HTR-8/SVneo (cell line): ENCODE measurements at places on chromosomes 4 and X.

DNA sequence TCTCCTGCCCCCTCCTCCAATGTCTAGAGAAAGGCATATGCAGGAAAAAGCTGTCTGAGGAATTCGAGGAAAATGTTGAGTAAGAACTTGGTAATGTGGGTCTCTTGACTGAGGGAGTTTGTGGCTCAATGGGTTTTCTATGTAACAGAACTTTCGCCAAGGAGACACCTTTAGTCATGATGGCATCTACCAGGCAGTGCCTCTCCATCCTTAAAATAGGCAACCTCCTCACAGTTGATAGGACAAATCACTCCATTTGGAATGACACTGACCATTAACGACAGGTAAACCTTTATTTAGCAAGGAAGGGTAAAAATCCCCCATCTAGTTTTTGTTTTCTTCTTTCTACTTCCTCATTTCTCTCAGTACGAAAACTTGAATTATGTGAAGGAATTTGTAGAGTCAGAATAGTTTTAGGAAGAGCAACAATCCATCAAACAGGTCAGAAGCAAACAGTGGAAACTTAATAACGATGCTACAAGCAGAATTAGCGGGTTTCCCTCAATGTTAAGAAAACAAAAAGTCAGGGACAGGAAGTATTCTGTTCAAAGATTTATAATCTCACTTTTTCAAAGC, 2.7 kb downstream of the GSX2 start:
- no peak for DNase-seq

DNA sequence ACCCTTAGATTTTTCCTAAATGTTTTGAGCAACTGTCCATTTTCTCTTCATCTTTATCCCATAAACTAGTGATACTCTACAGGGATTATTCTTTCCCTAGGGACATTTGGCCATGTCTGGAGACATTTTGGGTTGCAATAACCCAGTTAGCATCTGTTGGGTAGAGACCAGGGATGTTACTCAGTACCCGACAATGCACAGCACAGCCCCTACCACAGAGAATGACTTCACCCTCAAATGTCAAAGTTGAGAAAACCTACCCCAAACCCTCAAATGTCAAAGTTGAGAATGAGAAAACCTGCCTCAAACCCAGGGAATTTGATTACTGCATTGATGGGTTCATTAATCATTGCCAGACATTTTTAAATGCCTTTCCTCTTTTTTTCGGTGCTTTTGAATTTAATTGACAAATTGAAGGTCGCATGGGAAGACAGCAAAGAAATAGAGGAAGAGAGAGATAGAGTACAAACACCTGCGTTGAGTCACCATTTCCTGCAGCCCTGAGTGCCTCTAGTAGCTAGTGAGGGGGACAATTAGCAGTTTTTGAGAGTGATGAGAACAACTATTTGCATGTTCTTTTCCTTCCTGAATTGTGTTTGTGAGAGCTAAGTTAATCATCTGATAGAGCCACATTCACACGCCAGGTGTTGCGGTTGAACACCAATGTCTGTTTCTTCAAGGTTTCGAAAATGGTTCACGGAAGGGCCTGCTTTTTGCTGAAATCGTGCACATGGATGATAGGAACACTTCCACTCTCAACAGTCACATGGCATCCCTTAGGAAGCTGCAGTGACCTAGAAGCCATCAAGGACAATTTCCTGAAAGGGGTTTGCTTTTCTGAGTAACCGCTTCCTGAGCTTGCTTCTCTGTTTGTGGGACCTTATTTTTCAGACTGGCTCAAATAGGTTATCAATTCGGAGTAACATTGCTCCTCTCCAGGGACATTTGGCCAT, 203.9 kb upstream of the VCX3A start:
- no peak for DNase-seq

DNA sequence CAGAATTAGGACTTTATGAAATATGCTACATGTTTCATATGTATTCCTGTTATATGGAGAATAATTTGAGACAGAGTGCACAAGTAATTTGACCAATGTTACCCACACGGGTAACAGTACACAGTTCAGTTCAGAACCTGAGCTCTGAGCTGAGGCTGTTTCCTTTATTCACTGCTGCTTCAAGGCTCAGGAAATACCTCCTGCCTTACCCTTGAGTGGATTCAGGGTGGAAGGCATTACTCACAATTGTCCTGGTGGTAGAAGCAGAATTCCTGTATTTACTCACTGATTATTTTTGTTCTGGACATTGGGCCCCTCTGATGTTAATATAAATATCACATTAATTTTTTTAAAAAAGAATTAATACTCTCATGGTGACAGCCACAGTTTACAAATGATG, 73.5 kb upstream of the CAMK2D start:
- no peak for DNase-seq

- peak; percentile 6 for DNase-seq
These were observed 152.7 kb upstream of the AADAT start for GRCh38 chr4:170242471-170242870.
